Uterus (tissue), 4 donors: ENCODE measurements at places on chromosomes 2 and 18.

DNA sequence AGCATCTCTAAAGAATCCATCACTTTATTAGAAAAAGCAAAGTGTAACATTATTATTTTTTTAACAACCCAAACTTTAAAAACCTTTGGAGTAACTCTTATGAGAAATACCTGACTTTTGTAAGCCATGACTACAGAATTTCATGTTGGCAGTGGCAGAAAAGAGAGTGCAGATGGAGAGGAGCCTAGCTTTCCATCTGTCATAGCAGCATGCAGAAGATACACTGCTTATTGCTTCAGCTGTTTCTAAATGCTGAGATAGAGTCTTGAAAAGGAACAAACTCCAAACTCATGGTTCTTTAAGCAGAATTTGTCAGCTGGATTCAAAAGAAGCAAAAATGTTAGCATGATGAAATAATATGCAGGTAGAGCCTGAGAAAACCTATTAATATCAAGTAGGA is 1130.3 kb downstream of the DPP10 start:
- no peak for DNase-seq

GRCh38 chr2:3876685-3877084 is 173.3 kb downstream of the DCDC2C start:
- DNase-seq = no peak

DNA sequence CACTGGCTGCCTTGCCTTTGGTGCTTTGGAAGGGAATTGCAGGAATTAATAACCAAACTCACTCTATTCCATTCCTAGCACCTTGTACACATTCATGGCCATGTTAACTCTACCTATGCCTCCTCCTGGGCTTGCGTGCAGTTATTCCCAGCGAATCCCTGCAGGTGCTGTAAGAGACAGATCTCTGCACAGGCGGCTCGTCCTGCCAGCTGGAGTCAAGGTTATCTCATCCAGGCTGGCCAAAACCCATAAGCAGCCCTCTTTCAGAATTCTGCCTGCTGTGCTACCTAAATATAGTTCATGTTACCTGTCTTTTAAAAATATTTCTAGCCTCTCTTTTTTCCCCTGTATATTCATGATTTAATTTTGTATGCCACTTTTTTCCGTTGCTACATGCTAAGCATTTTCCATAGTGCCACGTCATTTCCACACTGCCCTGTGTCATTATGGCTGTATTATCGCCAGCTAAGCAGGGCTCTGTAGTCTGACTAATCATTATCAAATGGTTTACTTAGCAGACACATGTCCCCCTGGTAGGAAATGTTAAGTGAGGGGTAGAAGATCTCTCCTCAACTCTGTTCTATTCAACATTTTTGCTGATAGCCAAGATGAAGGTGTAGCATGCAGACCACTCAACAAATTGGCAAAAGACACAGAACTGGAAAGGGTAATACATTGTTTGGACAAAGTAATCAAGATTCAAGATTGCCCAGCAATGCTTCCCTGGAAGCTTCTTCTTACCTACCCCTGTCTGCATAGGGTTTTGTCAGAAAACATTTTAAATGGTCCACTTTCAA is 79.7 kb upstream of the TAF1B start:
- DNase-seq = no peak

- no peak for DNase-seq
These were observed 1.2 kb downstream of the ASAP2 start for GRCh38 chr2:9207641-9208311.

GRCh38 chr18:33745871-33746545 is 168.0 kb downstream of the ASXL3 start:
- DNase-seq = no peak

- DNase-seq = no peak
These were observed 49.9 kb downstream of the DGKD start for GRCh38 chr2:233404222-233404621.
